ENCODE measurements at places on chromosomes 6 and 20. TPM values are rescaled to one million over a fixed set of nuclear protein-coding genes. Genes with fewer than 3 reads are reported as not detected.
A peak's percentile ranks its signal among the peaks of the same experiment; 100 is the strongest.

- no peak for DNase-seq
- no peak overlapping the region for H3K4me3 ChIP-seq
- no peaks in the 10 kb centered on the region for H3K4me1 ChIP-seq
- H3K36me3 ChIP-seq, result no peaks in the 10 kb centered on the region
- no peak overlapping the region for H3K27ac ChIP-seq
- H3K27me3 ChIP-seq, result peaks cover 23% of the 10 kb centered on the region
Observed at GRCh38 chr6:1094306-1094705, 217.6 kb upstream of the FOXQ1 start.

DNA sequence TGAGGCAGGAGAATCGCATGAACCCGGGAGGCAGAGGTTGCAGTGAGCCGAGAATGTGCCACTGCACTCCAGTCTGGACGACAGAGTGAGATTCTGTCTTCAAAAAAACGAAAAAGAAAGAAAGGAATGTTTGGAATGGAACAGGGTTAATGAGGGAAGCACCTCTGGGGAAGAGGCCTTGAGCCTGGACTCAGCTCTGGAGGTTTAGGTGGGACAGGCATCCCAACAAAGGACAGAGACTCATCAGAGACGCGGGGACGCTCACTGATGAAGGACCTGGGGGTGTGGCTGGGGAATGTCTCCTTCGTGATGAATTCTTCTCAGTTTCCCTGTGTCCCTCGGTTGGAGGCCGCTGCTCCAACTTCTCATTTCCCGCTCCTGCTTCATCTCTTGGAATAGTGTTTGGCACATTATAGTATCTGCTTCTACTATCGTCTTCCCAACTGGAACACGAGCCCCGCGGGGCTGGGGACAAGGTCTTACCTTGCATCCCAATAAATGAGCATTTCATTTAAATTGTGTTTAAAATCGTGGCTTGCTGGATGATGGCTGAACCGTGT, 27.6 kb downstream of the KIF25 start:
- DNase-seq, result no peak
- no peaks in the 10 kb centered on the region for H3K4me1 ChIP-seq
- no peaks in the 10 kb centered on the region for H3K36me3 ChIP-seq

- peak overlapping the region; percentile 68 for H3K27ac ChIP-seq
- no peak overlapping the region for H3K4me3 ChIP-seq
- no peaks in the 10 kb centered on the region for H3K27me3 ChIP-seq
- peaks cover 36% of the 10 kb centered on the region for H3K36me3 ChIP-seq
Observed at GRCh38 chr20:50095476-50096078, 17.4 kb downstream of the UBE2V1 start.

GRCh38 chr6:11536795-11537194, 754 bp upstream of the TMEM170B start:
- H3K36me3 ChIP-seq, result no peaks in the 10 kb centered on the region
- peak overlapping the region; percentile 88 for H3K4me3 ChIP-seq
- H3K4me1 ChIP-seq, result peaks cover 6% of the 10 kb centered on the region
- DNase-seq, result no peak

- no peak overlapping the region for H3K4me3 ChIP-seq
- H3K36me3 ChIP-seq, result peaks cover 22% of the 10 kb centered on the region
- DNase-seq, result no peak
- H3K27ac ChIP-seq, result no peak overlapping the region
- no peaks in the 10 kb centered on the region for H3K4me1 ChIP-seq
Observed at GRCh38 chr6:67898875-67899274, 736.2 kb upstream of the ADGRB3 start.

DNA sequence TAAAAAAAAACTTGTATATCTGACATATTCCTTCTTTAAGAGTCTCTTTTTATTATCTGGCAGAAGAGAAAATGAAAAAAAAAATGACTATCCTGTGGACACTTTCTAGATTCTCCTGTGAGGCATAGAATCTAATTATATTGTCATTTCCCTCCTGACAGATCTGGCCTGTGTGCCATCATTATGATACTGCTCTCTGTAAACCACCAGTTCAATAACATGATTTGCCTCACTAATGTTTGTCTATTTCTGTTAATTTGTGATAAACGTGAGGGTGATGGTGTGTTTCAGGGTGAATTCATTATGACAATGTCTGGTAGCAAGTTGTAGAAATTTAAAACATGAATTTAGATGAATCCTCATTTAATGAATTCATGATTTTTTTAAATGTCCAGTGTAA, 844.5 kb upstream of the ADGRB3 start:
- no peaks in the 10 kb centered on the region for H3K4me1 ChIP-seq
- no peak for DNase-seq
- H3K27me3 ChIP-seq, result no peaks in the 10 kb centered on the region

DNA sequence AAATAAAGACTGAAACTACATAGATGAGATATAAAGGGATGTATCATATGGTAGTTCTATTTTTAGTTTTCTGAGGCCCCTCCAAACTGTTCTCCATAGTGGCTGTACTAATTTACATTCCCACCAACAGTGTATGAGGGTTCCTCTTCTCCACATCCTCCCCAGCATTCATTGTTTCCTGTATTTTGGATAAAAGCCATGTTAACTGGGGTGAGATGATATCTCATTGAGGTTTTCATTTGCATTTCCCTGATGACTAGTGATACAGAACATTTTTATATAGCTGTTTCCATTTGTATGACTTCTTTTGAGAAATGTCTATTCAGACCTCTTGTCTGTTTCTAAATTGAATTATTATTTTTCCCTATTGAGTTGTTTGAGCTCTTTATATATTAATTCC, 229.3 kb downstream of the RFPL4B start:
- H3K4me3 ChIP-seq, result no peak overlapping the region
- DNase-seq, result no peak
- no peaks in the 10 kb centered on the region for H3K4me1 ChIP-seq
- H3K27me3 ChIP-seq, result no peaks in the 10 kb centered on the region

- peaks cover 34% of the 10 kb centered on the region for H3K4me1 ChIP-seq
- H3K27me3 ChIP-seq, result no peaks in the 10 kb centered on the region
- peak; percentile 63 for DNase-seq
- no peak overlapping the region for H3K4me3 ChIP-seq
- H3K27ac ChIP-seq, result peak overlapping the region; percentile 25
Observed at GRCh38 chr20:32439132-32439829, 81.2 kb downstream of the ASXL1 start.

DNA sequence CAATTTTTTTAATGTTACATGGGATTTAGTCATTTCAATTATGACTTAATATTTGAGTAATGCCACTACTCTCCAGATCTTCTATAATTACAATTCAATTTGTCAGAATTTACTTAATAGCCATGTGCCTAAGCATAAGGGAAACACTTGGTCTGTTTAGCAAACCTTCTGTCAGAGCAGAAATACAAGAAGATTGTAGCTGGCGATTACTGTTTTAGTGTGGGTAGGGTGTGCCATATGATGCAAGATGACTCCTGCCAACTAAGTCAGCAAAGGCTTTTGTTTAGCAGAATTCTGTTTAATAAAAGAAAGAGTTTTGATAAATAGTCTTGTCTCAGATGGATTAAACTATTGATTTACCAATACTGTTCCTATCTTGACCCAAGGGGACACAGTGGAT, 455.4 kb downstream of the RNF144B start:
- H3K36me3 ChIP-seq, result no peaks in the 10 kb centered on the region
- H3K4me3 ChIP-seq, result no peak overlapping the region
- no peaks in the 10 kb centered on the region for H3K4me1 ChIP-seq

DNA sequence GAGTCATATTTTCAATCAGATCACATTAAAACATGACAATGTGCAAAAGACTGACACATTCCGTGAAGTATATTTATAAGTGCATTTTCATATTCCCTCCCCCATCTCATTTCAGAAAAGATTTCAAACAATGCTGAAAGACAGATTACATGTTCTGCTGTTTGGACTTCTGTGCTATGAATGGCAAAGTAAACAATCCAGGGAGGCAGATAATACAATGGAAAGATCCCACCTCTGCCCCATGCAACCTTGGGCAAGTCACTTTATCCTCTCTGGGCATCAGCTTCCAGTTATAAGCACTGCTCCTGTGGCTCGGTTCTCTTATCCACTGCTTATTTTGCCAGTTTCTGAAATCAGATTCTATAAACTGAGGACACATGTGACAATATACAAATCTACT, 110.2 kb downstream of the RCAN2 start:
- peaks cover 10% of the 10 kb centered on the region for H3K27me3 ChIP-seq
- DNase-seq, result no peak
- no peak overlapping the region for H3K4me3 ChIP-seq
- H3K4me1 ChIP-seq, result peaks cover 30% of the 10 kb centered on the region
- H3K36me3 ChIP-seq, result no peaks in the 10 kb centered on the region
- H3K27ac ChIP-seq, result no peak overlapping the region

GRCh38 chr6:93801101-93801847, 381.9 kb upstream of the EPHA7 start:
- DNase-seq, result no peak
- no peak overlapping the region for H3K4me3 ChIP-seq
- no peak overlapping the region for H3K27ac ChIP-seq
- H3K4me1 ChIP-seq, result no peaks in the 10 kb centered on the region
- no peaks in the 10 kb centered on the region for H3K27me3 ChIP-seq

GRCh38 chr20:21920211-21920610, 214.7 kb downstream of the PAX1 start:
- no peaks in the 10 kb centered on the region for H3K4me1 ChIP-seq
- no peaks in the 10 kb centered on the region for H3K27me3 ChIP-seq
- no peak overlapping the region for H3K4me3 ChIP-seq
- no peaks in the 10 kb centered on the region for H3K36me3 ChIP-seq
- no peak overlapping the region for H3K27ac ChIP-seq

- no peak for DNase-seq
- peak overlapping the region; percentile 7 for H3K4me3 ChIP-seq
- peaks cover 61% of the 10 kb centered on the region for H3K36me3 ChIP-seq
- H3K27ac ChIP-seq, result peak overlapping the region; percentile 13
Observed at GRCh38 chr6:135191508-135192255, 10.6 kb downstream of the MYB start.

DNA sequence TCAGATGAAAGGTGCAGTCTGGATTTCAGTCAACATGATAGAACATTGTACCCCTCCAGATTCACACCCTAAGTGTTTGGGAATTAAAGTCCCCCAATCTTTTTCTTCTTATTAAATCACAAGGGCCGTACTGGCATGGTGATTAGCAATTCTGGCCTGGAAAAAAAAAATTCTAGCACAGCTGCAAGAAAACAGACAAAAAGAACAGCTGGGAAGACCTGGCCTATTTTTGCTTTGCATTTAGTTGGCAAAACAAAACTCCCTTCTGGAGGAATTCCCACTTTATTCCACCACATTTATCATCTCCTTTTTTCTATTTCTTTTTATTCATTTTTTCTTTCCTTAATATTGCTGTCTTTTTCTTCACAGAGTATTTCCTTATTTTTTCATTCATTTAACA, 39.8 kb upstream of the AKAP12 start:
- H3K27ac ChIP-seq, result no peak overlapping the region
- no peak overlapping the region for H3K4me3 ChIP-seq
- H3K36me3 ChIP-seq, result no peaks in the 10 kb centered on the region
- peaks cover 12% of the 10 kb centered on the region for H3K27me3 ChIP-seq
- no peak for DNase-seq

DNA sequence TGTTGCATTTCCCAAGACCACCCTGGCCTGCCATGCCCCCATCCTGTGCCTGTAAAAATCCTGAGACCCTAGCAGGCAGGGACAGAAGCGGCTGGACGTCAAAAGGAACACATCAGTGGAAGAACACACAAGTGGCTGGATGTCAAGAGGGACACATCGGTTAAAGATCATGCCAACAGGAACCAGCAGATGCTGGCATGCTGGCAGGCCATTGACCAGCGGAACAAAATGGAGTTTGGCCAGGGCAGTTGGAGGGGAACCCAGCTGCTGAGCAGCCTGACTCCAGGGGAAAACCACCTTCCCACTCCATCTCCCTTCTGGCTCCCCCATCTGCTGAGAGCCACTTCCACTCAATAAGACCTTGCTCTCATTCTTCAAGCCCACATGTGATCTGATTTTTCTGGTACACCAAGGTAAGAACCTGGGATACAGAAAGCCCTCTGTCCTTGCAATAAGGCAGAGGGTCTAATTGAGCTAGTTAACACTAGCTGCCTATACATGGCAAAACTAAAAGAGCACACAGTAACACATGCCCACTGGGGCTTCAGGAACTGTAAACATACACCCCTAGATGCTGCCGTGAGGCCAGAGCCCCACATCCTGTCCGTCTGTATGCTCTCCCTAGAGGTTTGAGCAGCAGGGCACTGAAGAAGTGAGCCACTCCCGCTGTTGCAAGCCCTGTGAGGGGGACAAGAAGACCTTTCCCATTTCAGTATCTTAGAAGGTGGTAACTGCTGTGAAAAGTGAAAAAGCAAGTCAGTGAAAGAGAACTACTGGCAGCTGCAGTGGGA, 4.2 kb upstream of the TSBP1 start:
- no peak overlapping the region for H3K27ac ChIP-seq
- H3K36me3 ChIP-seq, result no peaks in the 10 kb centered on the region
- H3K4me1 ChIP-seq, result no peaks in the 10 kb centered on the region
- DNase-seq, result no peak
- H3K27me3 ChIP-seq, result peaks cover 21% of the 10 kb centered on the region

GRCh38 chr20:23042270-23042669, 7.2 kb downstream of the SSTR4 start:
- H3K27ac ChIP-seq, result no peak overlapping the region
- H3K36me3 ChIP-seq, result peaks cover 6% of the 10 kb centered on the region
- H3K4me3 ChIP-seq, result no peak overlapping the region
- peaks cover 40% of the 10 kb centered on the region for H3K27me3 ChIP-seq
- DNase-seq, result no peak

GRCh38 chr6:91904586-91905164, 1317.8 kb upstream of the MAP3K7 start:
- H3K27ac ChIP-seq, result no peak overlapping the region
- no peaks in the 10 kb centered on the region for H3K4me1 ChIP-seq

Gene MEP1A
- not detected for total RNA-seq

Gene TAGAP
- 46.8 TPM for total RNA-seq

Gene HTR1E
- total RNA-seq, result not detected

Gene KCNK16
- total RNA-seq, result not detected

Gene MUCL3
- not detected for total RNA-seq

Gene MYLK2
- total RNA-seq, result 1.8 TPM

Gene OR2J3
- total RNA-seq, result not detected

Gene PRKN
- total RNA-seq, result not detected

Gene EMILIN3
- total RNA-seq, result not detected

Gene POU5F1
- total RNA-seq, result not detected

Gene DZANK1
- 2.2 TPM for total RNA-seq

Gene PAX1
- total RNA-seq, result not detected

Gene SIRPD
- total RNA-seq, result not detected

Measured in natural killer cell treated with Interleukin-12 subunit alpha and Interleukin-12 subunit beta and Interleukin-15 and Interleukin-18, amount 100 ng/mL, for 72 hours (primary cell).